ENCODE measurements at places on chromosomes 12 and 14.
A peak's percentile ranks its signal among the peaks of the same experiment; 100 is the strongest.

DNA sequence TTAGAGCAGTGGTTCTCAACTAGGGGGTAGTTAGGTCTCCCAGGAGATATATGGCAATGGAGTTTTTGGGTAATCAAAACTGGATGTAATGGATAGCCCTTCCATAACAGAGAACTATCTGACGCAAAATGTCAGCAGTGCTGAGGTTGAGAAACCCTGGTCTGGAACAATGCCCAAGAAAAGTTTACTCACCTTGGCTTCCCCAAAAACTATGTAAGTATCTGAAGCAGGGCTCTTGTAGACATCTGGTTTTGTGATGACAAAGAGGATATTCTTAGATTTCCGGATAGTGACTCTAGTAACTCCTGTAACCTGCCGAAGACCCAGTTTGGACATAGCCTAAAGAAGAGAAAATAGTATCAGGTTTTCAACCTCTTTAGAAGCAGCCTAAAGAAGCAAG lies 11.8 kb downstream of the NACA start:
- DNase-seq, result no peak

- peak; percentile 12 for DNase-seq
Measured at GRCh38 chr12:123054371-123054770, 73.9 kb downstream of the ARL6IP4 start.

- DNase-seq, result no peak
Measured at GRCh38 chr12:50862316-50862715, 19.6 kb downstream of the TMPRSS12 start.

DNA sequence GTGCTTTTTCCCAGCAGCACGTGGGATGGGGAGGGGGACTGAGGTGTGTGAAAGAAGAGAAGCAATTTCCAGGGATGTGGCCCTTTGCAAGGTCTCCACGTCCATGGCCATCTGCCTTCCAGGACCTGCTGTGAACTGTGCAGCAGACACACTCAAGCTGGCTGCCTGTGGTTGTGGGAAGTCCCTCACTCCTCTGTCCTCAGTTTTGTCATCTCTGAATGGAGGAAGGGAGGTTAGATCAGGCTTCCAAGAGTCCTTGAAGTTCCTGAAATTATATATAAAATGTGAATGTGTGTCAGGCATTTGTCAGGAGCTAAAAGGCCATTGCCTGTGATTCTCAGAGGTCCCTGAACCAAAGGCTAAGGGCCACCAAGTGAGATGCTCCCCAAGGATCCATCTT lies 328.2 kb downstream of the CACNA1C start:
- no peak for DNase-seq

- DNase-seq, result no peak
Measured at GRCh38 chr12:62731055-62731820, 203.7 kb downstream of the PPM1H start.

DNA sequence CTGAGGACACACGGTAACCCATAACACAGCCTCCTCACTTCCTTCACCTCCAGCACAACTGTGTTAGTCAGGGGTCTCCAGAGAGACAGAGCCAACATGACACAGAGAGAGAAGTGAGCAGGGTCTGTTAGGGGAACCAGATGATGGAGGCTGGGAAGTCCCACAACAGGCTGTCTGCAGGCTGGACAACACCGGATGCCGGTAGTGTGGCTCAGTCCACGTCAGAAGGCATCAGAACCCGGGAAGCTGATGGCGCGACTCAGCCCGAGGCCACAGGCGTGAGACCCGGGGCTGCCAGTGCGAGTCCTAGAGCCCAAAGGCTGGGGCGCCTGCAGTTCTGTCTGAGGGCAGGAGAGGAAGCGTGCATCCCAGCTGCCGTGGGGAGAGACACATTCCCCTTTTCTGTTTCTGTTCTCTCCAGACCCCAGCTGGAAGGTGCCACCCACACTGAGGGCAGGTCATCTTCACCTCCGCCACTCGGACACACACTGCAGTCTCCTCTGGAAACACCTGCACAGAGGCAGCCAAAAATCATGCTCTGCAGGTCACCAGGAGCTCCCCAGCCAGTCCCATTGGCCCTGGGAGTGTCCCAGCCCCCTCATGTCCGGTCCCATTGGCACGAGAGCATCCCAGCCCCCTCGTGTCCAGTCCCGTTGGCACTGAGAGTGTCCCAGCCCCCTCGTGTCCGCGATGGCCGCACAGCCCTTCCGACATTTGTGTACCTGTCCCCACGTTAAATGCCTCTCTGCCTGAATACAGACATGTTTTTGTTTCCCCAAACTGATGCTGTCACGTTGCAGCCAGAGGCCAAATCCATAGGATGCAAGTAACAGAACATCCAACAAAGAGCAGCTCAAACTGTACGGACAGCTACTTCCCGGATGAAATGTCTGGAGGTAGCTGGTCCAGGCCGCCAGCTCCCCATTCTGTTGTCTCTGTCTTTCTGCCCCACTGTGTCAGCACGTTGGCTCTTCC lies 7.9 kb upstream of the FBRSL1 start:
- DNase-seq, result no peak

GRCh38 chr14:32408018-32408417 lies 78.9 kb downstream of the AKAP6 start:
- DNase-seq, result no peak

- DNase-seq, result no peak
Measured at GRCh38 chr12:69129564-69129963, 109.8 kb upstream of the CPSF6 start.

DNA sequence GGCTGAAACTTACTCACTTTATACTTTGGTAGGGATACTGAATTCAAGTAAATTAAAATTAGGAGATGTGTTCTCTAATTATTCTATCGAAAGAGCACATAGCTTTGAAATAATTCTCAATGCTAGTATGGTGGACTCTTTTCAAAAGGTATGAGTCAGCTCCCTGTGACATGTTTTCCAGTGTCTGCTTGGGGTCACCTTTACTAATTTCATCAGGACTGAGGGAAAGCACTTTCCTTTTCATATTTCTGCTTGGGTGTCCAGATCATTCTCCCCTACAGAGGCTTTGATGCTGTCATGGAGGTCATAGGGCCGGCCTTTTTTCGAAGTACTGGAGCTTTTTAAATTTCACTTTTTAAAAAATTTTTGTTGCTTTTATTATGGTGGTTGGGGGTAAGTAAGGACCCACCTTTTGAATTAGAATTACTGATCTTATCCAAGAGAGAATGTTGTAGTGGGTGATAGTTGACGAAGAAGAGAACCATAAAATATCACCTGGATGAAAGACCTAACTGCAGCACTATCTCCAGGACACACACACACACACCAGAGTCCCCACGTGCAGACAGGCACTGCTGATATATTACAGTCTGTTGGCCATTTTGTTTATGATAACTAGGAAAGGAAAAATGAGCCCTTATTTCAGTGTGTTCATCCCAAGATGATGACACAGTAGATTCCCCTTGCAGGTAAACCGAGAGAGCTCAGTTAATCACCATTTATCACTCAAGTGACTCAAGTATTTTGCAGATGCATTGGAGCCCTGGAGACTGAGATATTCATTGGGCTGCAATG lies 558.6 kb downstream of the DIO2 start:
- no peak for DNase-seq

DNA sequence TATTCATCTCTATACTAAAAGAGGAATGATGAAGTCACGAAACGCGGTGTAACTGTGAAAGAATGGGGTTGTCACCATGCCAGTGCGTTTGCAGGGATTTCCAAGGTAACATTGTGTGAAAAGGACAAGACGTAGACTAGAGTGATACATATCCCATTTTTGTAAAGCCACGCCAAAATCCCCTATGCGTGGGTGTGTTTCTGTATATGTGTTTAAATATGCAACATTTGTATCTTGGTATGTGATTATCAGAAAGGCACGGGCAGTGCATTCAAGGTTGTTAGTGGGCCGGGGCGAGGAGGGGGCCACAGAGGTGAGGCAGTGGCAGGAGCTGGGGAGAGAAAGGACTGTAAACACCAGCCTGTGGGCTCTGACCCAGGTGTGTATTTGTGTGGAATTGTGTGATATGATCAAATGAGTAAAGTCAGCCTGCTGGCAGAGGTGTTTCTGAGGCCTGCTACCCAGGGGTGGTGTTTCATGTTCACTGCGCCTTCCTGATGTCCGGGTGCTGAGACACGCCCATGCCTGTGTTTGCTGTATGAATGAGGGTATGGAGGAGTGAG lies 137.8 kb downstream of the ADGRD1 start:
- DNase-seq, result no peak

DNA sequence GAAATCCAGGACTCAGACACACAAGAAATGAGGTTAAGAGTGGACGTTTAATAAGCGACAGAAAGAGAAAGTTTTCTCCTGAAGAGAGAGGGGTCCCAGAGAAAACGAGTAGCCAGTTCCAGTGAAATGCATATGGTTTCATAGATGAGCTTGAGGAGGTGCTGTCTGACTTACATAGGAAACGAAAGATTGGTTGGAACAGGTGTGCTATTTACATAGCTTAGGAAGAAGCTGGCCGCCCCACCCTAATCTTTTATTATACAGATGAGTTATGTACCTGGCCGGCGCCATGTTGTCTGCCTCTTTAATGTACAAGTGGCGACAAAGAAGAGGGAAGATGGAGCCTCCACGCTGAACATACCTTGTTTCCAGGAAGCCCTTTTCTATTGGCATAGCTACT lies 223.0 kb downstream of the SLC6A15 start:
- peak; percentile 84 for DNase-seq

GRCh38 chr12:11677093-11677492 lies 27.6 kb downstream of the ETV6 start:
- DNase-seq, result no peak

- DNase-seq, result no peak
Measured at GRCh38 chr12:128581321-128581761, 242.4 kb downstream of the SLC15A4 start.

- no peak for DNase-seq
Measured at GRCh38 chr14:52235866-52236510, 31.5 kb upstream of the PTGDR start.

DNA sequence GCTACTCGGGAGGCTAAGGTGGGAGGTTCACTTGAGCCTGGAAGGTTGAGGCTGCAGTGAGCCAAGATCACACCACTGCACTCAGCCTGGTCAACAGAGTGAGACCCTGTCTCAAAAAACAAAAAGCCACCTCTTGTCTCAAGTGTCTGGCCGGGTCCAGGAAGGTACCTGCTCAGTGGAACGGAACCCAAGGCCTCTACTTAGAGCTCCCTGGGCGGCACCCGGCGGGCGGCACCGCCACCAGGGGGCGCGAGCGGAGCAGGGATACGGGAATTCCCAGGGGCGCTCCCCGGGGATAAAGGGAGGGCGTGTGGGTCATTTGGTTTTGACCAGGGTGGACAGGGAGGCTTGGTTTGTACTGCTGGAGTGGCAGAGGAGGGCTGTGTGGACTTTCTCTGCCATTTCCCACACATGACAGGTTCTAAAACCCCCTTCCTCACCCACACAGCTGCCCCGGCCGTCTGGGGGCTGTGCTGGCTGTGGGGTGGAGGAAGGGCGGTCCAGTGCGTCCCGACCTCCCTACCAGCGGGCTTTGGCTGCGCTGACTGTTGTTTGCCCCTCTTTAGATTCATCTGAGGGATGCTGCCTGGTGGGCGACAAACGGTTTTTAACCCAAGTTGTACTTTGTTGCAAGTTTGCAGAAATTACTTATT lies 91.4 kb downstream of the SETD3 start:
- no peak for DNase-seq

GRCh38 chr14:57345106-57345505 lies 45.3 kb upstream of the NAA30 start:
- peak; percentile 68 for DNase-seq

DNA sequence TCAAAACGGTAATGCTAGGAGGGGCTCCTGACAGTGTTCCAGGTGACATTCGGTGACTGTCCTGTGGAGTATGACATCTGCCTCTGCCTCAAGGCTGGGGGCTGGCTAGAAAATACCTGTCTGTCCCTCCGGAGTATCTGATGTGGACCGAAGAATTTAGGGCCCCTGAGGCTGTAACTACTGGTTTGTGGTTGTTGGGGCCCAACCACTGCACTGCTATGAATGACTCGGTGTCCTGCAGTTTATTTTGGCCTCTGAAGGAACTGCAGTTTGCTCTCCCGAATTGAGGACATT lies 198.9 kb upstream of the CAND1 start:
- no peak for DNase-seq

DNA sequence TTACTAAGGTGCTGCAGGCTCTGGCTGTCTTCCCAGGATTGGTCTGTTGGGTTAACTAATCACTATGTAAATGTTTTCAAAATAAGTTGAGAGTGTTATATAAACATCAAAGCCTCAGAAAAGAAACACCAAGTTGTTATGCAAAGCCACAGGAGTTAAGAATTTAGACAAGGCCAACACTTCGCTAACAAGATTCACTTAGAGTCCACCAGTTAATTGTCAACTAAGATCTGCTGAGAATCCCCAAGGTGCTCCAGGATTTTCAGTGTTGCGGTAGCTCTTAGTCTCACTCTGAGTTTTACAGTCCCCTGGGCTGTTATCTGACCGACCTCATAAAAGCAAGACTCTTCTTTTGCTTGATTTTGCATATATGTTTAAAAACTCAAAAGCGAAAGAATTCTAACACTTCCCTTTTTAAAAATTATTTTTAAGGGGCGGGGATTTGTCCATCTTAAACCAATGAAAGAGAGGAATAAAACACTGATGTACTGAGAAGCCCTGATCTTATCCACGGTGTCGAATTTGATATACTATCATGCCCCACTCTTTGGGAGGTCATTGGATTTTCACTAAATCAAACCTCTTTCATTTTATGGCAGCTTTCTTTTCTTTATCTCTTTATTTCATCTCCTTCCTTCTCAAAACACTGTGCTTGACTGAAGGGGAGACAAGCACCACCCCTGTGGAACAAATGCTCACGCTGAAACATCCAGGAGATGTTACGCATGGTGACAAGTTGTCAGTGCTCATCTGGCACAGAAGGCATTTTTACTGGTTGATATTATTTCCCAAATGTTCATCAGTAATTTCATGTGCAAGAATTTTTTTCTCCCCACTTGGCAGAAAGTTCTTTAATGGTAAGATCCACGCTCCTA lies 7.0 kb downstream of the NIN start:
- DNase-seq, result no peak

GRCh38 chr12:118073768-118074167 lies 12.8 kb upstream of the WSB2 start:
- DNase-seq, result no peak

DNA sequence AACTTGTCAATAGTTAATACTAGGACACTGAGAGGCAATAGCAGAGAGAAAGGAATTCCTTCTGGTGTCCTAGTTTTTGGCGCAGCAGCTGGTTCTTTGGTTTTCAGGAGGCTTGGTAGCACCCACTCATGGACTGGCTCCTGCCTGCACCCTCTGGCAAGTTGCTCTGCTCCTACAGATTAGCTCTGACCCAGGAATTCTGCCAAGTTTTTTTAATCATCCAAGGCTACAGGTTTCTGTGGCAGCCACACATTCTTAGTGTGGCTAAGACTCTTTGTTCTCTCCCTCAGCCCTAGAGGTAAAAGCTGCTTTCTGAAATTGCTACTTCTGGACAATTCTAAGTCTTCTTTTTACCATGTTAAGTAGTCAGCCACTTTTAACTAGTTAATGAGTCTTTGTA lies 72.0 kb upstream of the FKBP4 start:
- DNase-seq, result no peak

DNA sequence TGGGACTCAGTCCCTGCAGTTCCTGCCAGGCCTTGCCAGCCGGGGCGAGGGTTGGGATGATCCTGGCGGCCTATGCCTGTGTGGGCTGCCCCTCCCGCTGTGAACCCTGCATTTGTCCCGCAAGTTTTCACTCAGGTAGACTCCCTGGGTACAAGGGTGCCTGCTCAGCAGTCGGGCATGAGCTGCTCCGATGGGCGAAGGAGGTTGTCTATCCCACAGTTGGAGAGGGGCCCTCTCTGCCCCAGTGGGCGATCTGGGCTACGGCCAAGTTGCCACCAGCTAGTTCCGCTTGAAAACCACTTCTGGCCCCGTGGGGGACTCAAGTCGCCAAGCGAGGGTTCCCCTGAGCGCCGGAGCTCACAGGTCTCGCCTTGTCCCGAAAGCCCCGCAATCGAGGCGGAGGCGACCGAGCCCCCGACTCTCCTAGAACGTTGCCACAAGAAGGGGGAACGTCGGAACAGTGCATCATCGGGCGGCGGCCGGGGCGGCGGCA lies 365 bp upstream of the TPI1 start:
- no peak for DNase-seq
